Activated naive CD8-positive, alpha-beta T cell treated with anti-CD3 and anti-CD28 coated beads, Interleukin-2, amount 10 ng/mL, durations not matched to agents 7 days and 5 days (primary cell): ENCODE measurements at places on chromosomes 2 and 18. TPM values are rescaled to one million over a fixed set of nuclear protein-coding genes. Genes with fewer than 3 reads are reported as not detected.
A peak's percentile ranks its signal among the peaks of the same experiment; 100 is the strongest.

The TANC1 gene
- total RNA-seq = 0.31 TPM

GRCh38 chr2:157901325-157901724, 25.2 kb upstream of the ACVR1 start:
- no peak for DNase-seq

The OSBPL1A gene
- 1.0 TPM for total RNA-seq

DNA sequence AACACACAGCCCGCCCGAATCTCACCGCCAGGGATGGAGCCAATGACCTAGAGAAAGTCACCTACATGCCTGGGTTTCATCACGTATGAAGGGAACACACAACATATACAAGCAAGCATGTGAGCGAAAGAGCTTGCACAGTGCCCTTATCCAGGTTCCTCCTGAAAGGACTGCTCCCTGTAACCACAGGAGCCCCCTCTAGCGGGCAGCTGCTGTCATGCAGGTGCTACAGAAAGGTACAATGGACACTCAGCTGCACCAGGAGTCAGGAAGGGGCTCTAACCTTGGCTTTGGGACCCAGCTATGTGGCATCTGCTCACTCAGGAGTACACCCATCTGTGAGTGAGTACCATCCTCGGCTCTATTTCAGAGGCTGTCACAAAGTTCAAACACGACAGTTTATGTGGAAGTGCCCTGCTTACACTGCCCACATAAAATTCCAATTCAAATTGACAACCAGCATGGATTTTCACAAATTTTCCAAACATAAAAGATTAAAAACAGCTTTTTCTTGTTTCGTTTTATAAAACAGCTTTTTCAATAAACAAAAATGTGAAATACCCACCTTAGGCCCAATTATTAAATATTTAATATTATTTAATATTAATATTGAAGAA, 3.5 kb downstream of the NDUFA10 start:
- peak; percentile 73 for DNase-seq

GRCh38 chr18:72360634-72361033, 183.5 kb downstream of the CBLN2 start:
- DNase-seq = no peak
